Cardiac fibroblast (primary cell): ENCODE measurements at places on chromosomes 6 and 20.

GRCh38 chr20:37733416-37733815, 39.6 kb downstream of the CTNNBL1 start:
- no peak for DNase-seq

GRCh38 chr6:147035886-147036285, 168.3 kb upstream of the STXBP5 start:
- DNase-seq: no peak

DNA sequence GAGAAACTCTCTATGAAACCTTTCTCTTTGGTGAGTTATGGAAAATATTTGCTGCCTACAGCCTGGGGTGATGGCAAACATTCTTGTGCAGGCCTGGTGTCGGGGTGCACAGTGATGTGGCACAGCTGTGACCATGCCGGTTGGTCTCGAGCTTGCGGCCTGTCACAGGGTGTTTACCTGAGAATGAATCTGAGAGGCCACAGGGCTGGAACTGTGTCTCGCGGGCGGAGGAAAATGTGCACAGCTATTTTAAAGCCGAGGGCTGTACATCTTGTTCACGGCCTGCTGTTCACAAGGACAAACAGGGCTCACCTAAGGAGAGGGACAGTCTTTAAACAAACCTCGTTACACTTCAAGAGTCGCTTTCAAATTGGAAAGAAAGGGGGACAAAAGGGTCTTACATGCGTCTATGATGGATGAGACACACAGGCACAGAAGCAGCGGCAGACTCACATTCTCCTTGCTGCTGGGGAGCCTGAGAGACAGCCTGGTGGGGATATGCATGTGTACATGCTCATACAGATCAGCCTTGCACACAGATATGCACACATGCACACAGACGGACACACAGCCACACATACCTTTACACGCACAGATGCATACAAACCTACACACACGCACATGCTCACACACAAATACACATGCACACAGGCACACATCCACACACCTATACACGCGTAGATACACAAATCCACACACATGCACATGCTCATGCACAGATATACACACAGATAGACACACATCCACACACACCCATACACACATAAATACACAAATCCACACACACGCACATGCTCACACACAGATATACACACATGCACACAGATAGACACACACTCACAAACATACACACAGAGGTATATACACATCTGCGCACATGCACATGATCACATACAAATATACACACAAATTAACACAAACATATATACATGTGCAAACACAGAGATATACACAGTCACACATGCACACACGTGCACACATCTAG, 69.6 kb upstream of the FOXA2 start:
- no peak for DNase-seq

DNA sequence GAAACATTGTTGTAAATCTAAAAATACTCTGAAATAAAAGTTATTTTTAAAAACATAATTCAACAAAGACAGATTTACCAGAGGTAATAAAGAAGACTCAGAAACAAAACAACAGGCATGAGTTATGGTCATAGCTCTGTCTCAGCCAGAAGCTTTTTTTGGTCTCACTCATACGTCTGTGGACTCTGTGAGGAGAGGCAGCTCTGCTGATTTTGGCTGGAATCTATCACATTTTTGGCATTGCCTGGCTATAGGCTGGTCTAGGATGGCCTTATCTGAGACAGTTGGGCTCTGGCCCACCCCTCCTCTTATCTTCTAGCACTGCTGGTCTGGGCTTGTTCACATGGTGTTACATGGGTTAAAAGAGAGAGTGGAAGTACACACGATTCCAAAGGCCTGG, 514.0 kb upstream of the BTBD3 start:
- DNase-seq: peak; percentile 50

GRCh38 chr6:24255676-24256075, 102.2 kb downstream of the DCDC2 start:
- DNase-seq: no peak

DNA sequence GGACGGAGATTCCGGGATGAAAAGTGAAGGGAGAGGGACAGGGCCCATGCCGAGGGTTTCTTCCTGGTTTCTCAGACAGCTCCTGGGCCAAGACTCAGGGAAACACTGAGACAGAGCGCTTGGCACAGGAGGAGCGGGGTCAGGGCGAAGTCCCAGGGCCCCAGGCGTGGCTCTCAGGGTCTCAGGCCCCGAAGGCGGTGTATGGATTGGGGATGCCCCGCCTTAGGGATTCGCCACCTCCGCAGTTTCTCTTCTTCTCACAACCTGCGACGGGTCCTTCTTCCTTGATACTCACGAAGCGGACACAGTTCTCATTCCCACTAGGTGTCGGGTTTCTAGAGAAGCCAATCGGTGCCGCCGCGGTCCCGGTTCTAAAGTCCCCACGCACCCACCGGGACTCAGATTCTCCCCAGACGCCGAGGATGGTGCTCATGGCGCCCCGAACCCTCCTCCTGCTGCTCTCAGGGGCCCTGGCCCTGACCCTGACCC, 55.0 kb upstream of the HLA-A start:
- DNase-seq: peak; percentile 23

DNA sequence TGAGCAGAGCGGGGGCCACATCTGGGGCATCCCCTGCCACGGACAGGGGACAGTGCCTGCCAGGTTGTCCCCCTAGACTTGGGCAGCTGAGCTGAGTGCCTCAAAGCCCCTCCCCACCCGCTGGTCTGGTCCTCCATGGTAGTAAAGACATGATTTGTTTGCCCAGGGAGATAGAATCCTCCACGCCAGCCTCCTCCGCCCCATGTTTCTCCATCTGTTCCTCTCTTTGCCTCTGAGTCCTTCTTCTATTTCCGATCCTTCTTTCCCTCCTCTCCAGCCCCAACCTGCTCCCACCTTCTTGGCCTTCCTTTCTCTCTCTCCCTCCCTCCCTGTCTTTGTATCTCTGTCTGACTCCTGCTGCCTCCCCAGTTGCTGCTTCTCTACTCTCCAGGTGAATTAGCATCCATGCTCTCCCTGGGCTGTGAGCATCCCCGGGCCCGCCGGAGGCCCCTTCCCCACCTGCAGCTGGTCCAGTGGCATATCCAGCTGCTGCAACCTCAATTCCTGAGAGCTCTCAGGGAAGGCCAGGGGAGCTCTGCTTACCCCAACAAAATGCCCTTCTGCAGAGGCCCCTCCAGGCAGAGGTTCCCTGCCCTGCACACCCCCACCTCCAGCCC, 45.8 kb downstream of the CPNE5 start:
- no peak for DNase-seq

DNA sequence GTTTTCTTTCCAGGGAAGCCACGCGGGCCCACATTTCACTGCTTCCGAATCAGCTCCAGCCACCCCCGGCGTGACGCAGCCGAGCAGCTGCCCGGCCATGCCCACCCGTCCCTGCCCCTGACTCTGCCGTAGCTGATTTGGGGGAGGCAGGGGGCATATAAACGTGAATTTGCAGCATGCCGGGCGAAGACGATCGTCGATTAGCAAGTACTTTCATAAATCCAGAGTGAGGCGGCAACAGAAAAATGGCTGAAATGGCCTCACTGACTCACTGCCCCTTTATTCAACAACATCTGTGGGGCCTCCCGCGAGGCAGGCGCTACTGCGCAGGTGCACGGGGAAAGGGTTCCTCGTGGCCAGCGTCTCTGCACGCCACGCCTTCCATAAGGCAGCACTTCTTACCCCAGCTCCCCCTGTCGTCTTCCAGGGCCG, 118.0 kb downstream of the DLL1 start:
- DNase-seq: no peak

GRCh38 chr6:161100072-161100471, 108.5 kb downstream of the MAP3K4 start:
- DNase-seq: no peak

DNA sequence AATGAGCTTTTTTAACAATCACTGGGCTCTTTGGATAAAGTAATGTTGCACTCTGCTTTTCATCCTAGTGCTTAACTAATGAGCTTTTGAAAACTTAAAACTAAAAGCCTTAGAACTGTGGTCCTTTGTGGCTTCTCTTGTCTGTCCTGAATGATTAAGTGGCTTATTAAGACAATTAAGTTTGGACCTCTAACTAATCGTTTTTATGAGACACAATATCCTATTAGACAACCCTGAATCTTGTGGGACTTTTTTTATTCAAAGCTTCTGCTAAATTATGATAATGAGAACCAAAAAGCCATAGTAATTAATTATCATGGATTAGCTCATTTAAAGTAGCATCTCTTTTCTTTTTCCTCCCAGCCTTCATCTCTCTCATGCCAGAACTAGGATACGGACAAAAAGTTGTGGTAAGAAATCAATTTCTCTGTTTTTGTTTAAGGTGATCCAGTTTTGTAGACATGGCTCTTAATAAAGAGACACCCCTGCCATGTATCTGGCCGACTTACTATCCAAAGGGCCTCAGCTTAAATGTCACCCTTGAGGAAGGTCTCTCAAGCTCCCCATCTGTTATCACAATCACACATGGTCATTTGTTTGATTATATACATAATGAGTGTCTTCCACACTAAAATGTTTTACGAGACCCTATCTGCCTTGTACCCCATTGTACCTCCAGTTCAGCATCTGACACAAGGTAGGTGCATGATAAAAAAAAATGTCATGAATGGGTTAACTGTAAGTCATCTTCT, 384.4 kb upstream of the IRAK1BP1 start:
- DNase-seq: no peak

- DNase-seq: no peak
These were observed 1.5 kb downstream of the SNAP25 start for GRCh38 chr20:10219993-10220750.

GRCh38 chr6:112437058-112437457, 89.9 kb downstream of the RFPL4B start:
- DNase-seq: no peak

- no peak for DNase-seq
These were observed 455.0 kb downstream of the GJA1 start for GRCh38 chr6:121890307-121890910.

DNA sequence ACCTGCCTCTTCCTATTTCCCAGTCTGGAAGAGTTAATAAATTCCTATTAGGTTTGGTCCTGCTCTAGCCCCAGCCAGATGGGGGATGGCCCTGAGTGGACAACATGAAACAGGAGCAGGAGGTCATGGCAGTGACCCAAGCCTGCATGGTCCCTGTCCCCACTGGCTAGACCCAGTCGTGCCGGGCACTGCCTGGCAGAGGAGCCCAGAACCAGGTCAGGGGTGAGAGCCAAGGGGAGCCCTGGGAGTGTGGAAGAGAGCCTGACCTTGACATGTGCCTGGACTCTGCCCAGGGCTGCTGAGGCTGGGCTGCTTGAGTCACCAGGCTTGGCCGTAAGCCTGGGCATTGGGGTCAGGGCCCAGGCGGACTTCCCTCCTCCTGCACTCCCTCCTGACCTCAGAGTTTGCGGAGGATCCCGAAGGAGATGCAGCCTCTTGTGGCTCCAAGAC, 3.6 kb downstream of the AVP start:
- peak; percentile 73 for DNase-seq

DNA sequence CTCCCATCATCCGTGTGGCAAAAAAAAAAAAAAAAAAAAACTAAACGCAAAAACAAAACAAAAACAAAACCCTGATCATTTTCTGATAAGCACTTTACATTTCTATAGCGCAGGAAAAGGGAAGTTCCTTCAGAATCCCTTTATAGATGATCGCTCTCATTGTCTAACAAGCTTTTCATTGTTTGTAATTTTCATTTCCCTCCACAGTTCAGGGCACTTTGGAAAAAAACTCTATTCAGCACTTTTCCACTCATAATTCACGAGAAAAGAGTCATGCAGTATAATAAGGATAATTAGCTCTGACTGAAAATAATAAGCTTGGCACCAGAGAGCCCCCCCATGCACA, 89.4 kb upstream of the ATXN1 start:
- no peak for DNase-seq

DNA sequence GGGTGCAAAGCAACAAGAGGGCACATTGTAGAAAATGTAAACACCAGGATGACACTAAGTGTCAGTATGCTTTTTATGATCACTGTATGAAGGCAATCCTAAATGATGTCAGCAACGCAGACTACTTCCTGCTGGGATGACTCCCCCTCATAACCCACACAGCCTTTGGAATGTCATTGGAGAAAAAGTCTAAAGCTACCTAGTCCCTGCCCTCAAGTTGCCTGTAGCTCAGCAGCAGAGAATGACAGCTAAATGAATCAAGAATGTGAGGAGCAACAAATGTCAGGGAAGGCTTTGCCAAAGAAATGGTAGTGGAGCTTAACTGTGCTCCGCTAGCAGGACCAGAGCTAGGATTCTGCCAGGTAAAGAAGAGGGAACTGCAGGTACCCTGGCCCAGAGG, 555.6 kb downstream of the CD83 start:
- DNase-seq: peak; percentile 42

GRCh38 chr20:52104546-52105441, 86.8 kb downstream of the ZFP64 start:
- DNase-seq: peak; percentile 41

DNA sequence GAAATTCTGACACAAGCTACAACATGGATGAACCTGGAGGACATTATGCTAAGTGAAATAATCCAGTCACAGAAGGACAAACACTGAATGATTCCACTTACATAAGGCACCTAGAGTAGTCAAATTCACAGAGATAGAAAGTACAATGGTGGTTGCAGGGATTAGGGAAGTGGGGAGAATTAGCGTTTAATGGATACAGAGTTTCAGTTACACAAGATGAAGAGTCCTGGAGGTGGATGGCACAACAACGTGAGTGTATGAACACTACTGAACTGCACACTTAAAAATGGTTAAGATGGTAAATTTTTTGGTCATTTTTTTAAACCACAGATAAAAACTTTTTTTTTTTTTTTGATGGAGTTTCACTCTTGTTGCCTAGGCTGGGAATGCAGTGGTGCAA, 24.7 kb downstream of the MOCS3 start:
- DNase-seq: no peak

DNA sequence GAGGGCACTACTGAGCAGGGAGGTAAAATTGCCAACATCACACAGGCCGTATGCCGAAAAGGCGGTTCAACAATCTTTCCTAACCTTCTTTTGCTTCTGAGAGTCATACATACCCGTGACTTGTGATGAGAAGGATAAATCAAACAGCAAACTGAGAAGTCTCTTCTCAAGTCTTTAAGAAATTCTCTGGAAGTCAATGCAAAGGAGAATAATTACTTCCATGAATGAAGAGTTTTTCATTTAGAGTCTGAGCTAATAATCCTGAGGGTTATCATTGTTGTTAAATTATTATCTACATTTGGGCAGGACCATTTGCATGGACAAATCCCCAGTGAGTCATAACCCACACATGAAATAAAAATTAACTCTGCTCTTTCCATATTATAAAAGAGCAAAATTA, 22.4 kb upstream of the ILRUN start:
- DNase-seq: no peak

GRCh38 chr6:122109075-122109474, 290.4 kb upstream of the HSF2 start:
- no peak for DNase-seq

DNA sequence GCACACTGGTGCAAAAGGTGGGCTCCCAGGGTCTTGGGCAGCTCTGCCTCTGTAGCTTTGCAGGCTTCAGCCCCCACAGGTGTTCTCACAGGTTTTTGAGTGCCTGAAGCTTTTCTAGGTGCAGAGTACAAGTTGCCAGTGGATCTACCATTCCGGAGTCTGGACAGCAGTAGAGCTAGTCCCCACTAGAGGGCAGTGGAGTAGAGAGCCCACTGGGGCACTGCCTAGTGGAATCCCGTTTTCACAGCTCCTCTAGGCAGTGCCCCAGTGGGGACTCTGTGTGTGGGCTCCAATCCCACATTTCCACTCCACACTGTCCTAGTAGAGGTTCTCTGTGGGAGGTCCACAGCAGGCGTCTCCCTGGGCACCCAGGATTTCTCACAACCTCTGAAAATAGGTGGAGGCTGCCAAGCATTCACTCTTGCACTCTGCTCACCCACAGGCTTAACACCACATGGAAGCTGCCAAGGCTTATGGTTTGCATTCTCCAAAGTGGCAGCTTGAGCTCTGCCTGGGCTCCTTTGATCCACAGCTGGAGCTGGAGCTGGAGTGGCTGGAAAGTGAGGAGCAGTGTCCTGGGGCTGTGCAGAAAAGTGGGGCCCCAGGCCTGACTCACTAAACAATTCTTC, 86.3 kb upstream of the PROKR2 start:
- peak; percentile 21 for DNase-seq
